ENCODE measurements at places on chromosomes 7 and 10. TPM values are rescaled to one million over a fixed set of nuclear protein-coding genes. Genes with fewer than 3 reads are reported as not detected.

DNA sequence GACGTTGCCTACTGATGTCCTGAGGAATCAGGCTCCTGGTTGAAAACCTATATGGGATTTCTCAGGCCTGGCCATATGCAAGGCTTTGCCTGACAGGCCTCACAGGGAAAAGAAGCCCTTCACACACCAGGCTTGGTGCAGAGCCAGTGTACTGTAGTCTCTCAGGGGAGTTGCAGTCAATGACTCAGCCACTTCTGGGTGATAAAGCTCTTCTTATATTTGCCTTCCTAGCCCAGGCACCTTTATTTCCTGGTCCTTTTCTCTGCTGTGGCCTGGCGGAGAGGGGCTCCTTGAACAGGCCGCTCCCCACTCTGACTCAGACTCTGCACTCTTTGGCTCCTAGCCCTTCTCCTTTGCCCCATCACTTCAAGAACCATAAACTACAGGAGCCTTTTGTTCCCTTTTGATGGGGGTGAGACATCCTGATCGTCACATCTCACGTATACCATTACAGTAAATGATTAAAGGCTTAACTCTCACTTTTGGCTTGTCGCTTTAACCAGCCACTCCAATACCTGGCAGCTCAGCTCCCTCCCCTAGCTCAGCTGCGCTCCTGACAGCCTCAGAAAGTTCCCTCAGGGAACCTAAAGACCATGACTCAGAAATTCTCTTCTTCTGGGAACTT lies 33.5 kb downstream of the DPY19L1 start:
- DNase-seq: no peak

GRCh38 chr7:12570534-12571461 lies at the start of gene SCIN:
Gene SCIN, plus strand, starts transcription at chr7:12570720. Its CDS starts 67 bp downstream, at chr7:12570787.
- DNase-seq: no peak

- no peak for DNase-seq
Measured at GRCh38 chr7:18786196-18786727, 290.7 kb downstream of the HDAC9 start.

DNA sequence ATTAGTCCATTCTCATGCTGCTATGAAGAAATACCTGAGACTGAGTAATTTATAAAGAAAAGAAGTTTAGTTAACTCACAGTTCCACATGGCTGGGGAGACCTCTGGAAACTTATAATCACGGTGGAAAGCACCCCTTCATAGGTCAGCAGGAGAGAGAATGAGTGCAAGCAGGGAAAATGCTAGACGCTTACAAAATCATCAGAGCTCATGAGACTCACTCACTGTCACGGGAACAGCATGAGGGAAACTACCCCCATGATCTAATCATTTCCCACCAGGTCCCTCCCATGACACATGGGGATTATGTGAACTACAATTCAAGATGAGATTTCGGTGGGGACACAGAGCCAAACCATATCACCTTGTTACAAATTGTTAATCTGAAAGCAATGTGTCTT lies 15.8 kb downstream of the TAS2R39 start:
- no peak for DNase-seq

FAM25G gene
- total RNA-seq: not detected

INA gene
- total RNA-seq: 4.3 TPM

DNA sequence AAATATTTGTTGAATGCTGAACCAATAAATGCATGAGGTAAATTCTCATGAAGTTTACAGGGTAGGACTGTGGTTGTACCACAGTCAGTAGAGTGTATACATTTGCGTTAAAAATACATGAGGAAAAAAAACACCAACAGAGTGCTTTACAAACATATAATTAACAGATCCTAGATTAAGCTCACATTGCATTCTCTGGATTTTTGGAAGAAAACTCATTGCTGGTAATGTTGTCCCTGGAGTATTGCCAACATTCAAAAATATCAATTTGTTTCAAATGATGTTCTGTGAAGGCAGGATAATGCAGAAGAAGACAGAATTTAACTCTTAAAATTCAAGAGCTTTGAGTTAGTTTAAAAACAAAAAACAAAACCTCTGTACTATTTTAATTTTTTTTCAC lies 95.5 kb downstream of the MBL2 start:
- no peak for DNase-seq

DNA sequence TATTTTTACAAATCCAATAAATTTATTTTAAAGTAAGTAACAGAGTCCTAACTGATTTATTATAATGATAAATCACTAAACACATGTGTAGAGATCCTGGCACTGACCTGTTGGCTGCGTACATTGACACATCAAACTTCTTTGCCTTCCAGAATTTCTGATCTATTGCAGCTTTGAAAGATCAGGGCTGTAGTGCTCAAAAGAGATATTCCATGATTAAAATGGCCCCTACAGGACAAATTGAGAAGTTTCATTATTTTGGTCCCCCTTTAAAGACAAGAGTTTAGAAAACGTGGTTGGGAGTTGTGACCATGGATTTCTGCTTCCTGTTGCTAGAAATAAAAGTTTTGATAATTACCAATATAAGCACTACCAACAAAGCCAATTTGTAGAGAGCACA lies 87.7 kb upstream of the PDK4 start:
- peak; percentile 23 for DNase-seq

VCL gene
- 240 TPM for total RNA-seq

TUBB8 gene
- not detected for total RNA-seq

- DNase-seq: peak; percentile 73
Measured at GRCh38 chr7:116772423-116772863, 89.9 kb upstream of the CAPZA2 start.

DNA sequence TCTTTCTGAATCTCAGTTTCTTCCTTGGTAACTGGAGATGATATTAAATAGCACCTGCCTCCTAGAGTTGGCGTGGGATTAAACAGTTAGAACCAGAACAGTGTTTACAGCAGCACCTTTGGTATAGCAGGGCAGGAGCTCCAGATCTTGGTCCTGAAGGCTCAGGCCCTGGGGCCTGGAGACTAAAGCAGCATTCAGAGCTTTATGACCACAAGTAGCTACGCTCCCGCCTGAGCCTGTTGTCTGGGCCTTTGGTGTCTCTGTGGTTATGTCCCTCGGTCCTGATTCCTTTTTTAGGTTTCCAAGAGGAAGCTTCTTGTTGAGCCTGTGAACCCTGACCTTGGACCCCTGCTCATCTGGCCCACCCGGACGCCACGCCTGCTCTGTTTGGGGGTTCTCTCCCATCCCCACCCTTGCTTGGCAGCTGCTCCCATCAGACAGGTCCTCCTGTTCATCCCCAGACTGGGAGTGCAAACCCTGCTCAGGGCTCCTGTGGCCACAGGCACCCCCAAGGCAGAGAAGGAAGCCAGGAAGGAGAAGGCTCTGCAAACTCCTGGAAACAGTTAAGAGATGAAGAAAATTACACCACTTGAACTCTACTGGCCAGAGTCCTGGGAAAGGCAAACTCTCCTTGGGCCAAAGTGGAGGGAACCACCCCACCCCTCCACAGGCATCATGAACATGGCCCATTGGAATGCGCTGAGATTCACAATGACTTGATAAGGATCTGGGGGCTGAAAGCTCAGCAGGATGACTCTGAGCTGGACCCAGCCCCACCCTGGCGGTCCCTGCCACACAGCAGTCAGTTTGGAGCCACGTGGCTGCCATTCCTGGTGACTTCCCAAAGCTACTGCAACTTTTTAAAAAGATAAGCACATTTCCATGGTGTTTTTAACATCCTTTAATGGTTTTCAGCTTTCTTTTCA lies 50.1 kb upstream of the TMEM72 start:
- no peak for DNase-seq

DNA sequence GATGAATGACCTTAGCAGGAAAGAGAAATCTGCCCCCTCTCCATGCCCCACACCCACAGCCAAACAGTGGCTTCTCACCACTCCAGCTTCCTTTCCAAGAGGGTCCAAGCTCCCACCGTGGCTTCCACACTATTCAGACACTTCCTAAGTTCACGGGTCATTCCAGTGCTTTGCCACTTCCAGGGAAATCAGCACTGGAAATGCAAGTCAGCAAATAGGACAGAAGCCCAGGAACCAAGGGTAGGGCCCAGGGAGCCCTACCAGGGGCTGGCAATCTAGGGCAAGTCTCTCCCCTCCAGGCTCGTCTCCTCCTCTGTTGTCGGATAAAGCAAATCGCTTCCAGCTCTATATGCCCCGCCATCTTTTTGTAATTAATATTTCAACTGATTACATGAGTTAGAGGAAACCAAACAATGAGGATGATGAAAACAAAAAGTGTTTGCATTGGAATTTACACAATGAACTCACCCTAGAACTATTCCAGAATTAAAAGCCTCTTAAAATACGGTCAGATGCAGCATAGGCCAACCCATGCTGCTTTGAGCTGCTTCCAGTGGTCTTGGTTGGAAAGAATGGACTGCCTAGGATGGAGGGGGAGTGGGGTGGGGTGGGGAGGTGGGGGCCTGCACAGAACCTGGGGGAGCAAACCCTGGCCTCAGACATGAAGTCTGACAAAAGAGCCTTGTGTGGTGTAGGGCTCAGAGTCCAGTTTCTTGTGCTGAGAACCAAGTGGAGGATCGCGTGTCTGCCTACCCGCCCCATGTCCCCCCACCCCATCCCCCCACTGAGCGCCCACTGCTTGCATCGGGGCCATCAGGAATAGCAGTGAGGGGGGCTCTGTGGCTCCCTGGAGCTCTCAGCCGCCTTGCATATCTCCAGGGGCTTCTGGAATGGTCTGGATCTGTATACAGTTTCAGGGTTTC lies 74.6 kb upstream of the CPXM2 start:
- no peak for DNase-seq

- no peak for DNase-seq
Measured at GRCh38 chr10:110481919-110482318, 15.8 kb upstream of the DUSP5 start.

DNA sequence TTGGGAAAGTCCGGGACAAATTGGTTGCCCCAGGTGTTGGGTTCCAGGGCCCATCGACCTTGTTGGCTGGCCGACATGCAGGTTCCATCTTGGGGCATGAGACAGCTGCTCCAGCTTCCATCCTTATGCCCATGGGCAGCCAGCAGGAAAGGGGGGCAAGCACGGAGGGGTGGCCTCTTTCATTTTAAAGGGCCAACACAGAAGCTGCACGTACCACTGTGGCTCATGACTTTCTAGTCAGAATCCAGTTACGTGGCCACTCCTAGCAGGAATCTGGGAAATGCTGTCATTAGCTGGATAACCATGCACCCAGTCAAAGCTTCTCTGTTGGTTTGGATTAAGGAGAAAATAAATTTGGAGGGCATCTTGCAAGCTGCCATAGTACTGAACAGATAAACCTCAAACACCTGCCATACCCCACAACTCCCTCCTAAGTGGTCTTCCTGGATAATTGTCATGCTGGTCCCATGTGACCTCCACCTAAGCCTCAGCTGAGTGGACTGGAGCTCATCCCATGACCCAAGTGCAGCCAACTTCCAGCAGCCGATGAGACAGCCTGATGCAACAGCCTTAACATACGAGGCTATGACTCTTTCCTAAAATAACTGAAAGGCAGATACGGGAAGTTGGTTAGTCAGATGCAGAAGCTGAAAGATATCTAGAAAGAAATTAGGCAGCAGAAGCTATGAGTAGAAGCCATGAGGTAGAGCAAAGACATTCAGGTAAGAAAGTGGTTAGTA lies 21.4 kb upstream of the GSDME start:
- DNase-seq: no peak

GRCh38 chr7:6078548-6078947 lies 47.4 kb downstream of the ANKRD61 start:
- no peak for DNase-seq

- no peak for DNase-seq
Measured at GRCh38 chr7:78265071-78265470, 466.5 kb downstream of the PHTF2 start.

ACSM6 gene
- not detected for total RNA-seq

TSPAN15 gene
- 426 TPM for total RNA-seq

GRCh38 chr10:49335364-49335972 lies 36.5 kb downstream of the C10orf71 start:
- no peak for DNase-seq

- no peak for DNase-seq
Measured at GRCh38 chr7:138472292-138473079, 12.4 kb downstream of the TRIM24 start.

DNA sequence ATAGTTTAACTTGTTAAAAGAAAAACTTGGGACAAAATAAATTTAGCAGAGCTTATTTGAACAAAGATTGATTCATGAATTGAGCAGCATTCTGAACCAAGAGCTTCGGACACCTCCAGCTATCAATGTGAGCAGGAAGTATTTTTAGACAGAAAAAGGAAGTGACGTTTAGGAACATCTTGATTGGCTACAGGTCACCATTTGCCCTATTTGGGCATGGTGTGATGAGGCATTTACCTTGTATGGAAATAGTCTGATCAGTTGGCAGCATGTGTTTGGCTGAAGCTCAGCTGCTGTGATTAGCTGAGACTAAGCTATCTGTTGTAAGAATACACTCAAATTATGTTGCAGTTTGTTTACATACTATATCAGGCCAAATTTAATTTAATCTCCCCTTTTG lies 185.1 kb downstream of the ATRNL1 start:
- DNase-seq: no peak

PNLIPRP3 gene
- total RNA-seq: not detected

TSPAN33 gene
- 0.68 TPM for total RNA-seq

DPYSL4 gene
- total RNA-seq: 42.2 TPM

- no peak for DNase-seq
Measured at GRCh38 chr7:129110258-129110981, 34.1 kb upstream of the TSPAN33 start.

CCNY gene
- 73.6 TPM for total RNA-seq

- no peak for DNase-seq
Measured at GRCh38 chr7:130946114-130946513, 212.1 kb upstream of the KLF14 start.

GRCh38 chr7:32074787-32075585 lies 4.8 kb upstream of the PDE1C start:
- DNase-seq: no peak

- no peak for DNase-seq
Measured at GRCh38 chr7:55061726-55062499, 43.1 kb downstream of the EGFR start.

DNA sequence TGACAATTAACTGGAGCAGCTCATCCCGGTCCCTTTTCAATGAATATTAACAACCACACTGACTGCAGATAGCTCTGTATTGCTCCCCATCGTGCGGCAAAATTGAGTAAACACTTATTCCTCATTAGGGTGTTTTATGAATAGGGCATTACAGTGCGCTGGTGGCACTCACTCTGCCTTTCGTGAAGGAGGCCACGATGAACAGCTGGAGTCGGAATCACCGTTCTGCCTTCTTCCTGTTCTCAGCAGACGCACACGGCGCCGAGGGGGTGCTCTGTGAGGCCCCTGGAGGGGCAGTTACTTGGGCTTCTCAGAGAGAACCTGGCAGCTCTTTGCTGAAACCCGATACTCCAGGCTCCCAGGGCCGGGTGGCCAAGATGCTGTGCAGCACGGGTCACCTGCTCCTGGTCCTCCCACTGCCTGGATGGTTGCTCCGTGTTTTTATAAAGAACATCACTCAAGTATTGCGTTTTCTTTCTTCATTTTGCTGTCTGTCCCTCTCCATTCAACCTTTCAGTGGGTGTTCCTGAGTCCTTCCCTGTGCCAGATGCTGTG lies 241.9 kb downstream of the GLRX3 start:
- no peak for DNase-seq

All from glomerular endothelial cell (primary cell).